ENCODE measurements at places on chromosomes 4 and X. TPM values are rescaled to one million over a fixed set of nuclear protein-coding genes. Genes with fewer than 3 reads are reported as not detected.

The RTL9 gene
- not detected for polyA plus RNA-seq

The RAI2 gene
- polyA plus RNA-seq, result 0.29 TPM

The DGKK gene
- not detected for polyA plus RNA-seq

The NDNF gene
- polyA plus RNA-seq, result not detected

The BEX4 gene
- polyA plus RNA-seq, result 77.0 TPM

The EFHC2 gene
- polyA plus RNA-seq, result 0.49 TPM

The LRIT3 gene
- polyA plus RNA-seq, result not detected

The TASL gene
- polyA plus RNA-seq, result 5.0 TPM

The OPRPN gene
- polyA plus RNA-seq, result not detected

The NAAA gene
- 135 TPM for polyA plus RNA-seq

The CYTL1 gene
- not detected for polyA plus RNA-seq

The BEX2 gene
- 48.8 TPM for polyA plus RNA-seq

The MORC4 gene
- polyA plus RNA-seq, result 7.8 TPM

The PPBP gene
- polyA plus RNA-seq, result 0.29 TPM

The DUSP21 gene
- not detected for polyA plus RNA-seq

The ZRSR2 gene
- polyA plus RNA-seq, result 20.3 TPM

The TENM3 gene
- polyA plus RNA-seq, result not detected

The SORCS2 gene
- not detected for polyA plus RNA-seq

The GALNTL6 gene
- not detected for polyA plus RNA-seq

The ATOH1 gene
- polyA plus RNA-seq, result not detected

Measured in CD4-positive, CD25-positive, alpha-beta regulatory T cell (primary cell).